Cardiac fibroblast (primary cell): ENCODE measurements at places on chromosomes 6 and 20.

- peak; percentile 78 for DNase-seq
Observed at GRCh38 chr6:168355716-168356522, 36.3 kb upstream of the DACT2 start.

GRCh38 chr20:53842301-53843099 is 227.9 kb downstream of the BCAS1 start:
- no peak for DNase-seq

DNA sequence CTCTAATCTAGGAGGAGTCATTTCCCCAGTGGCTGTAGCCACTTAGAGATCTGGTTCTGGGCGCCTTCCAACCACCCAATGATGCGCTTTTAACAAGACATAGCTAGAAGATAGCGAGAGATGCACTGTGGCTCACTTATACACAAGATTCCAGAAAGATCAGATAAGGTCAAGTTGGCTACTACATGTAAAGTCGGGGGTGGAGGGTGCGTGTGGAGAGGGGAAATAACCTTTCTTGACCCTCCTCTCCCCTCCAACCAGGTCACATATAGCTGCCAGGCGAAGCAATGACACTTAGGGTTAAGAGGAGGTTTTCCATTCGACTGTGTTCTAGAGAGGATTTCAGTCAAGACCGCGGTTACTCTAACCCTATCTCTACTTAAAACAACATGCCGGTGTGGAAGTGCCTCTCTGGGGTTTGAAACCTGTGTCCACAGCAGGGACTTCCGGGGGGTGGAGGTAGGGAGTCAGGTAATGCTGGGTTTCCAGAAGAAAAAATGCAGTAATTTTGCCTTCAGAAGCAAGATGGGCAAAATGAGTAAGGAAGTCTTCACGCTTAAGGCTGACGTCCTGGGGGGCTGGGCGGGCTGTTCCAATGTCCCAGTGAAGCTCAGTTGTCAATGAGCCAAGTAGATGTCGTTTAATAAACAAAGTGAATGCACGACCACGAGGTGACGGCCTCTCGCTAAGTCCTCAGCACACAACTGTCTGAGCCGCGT is 1.8 kb upstream of the SIM1 start:
- no peak for DNase-seq

DNA sequence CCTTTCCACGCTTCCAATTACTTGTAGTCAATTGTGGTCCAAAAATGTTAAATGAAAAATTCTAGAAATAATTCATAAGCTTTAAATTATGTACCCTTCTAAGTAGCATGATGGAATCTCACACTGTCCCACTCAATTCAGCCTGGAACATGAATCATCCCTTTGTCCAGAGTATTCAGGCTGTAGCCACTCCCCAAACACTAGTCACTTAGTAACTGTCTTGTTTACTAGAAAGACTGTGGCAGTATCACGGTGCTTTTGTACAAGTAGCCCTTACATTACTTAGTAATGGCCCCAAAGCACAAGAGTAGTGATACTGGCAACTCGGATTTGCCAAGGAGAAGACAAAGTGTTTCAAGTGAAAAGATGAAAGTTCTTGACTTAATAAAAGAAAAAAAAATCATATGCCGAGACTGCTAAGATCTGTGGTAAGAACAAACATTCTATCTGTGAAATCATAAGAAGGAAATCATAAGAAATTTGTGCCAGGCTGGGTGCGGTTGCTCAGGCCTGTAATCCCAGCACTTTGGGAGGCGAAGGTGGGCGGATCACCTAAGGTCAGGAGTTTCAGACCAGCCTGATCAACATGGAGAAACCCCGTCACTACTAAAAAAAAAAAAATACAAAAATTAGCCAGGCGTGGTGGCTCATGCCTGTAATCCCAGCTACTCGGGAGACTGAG is 168.5 kb upstream of the SIM1 start:
- DNase-seq: peak; percentile 95

GRCh38 chr6:100685747-100686146 is 195.4 kb downstream of the ASCC3 start:
- no peak for DNase-seq
